Activated CD4-positive, alpha-beta T cell treated with anti-CD3 and anti-CD28 coated beads, Interleukin-2, amount 10 ng/mL, durations not matched to agents 7 days and 5 days (primary cell): ENCODE measurements at places on chromosomes 1 and 21.

GRCh38 chr1:23682946-23683345 is 8.7 kb upstream of the RPL11 start:
- DNase-seq: no peak

- DNase-seq: no peak
Measured at GRCh38 chr1:86447198-86447790, 21.4 kb upstream of the CLCA1 start.

GRCh38 chr1:95941121-95941798 is 707.2 kb downstream of the RWDD3 start:
- DNase-seq: no peak

DNA sequence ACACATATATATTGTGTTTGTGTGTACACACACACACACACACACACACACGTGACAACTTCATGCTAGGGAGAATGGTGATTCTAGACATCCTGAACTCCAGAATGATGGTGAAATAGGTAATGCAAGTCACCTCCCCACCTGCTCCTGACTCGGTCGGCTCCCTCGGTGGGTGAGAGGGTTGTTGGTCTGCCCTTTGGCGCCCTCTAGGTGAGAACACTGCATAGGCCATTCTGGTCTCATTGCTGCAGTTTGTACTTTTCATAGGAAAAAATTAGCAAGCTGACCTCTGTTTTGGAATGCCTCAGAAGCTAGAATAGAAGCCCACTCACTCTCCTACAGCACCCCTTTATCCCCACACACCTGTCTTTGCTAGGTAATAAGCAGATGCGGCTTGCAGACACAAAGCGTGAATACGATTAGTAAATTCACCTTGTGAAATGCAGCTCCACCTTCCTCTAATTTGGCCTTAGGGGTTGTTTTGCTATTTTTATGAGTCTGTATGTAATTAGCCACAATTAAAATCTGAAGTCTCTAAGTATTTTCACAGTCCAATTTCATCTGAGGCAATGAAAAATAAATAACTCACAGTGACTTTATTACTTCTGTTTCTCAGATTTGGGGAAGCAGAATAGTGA is 130.0 kb upstream of the KCNJ15 start:
- peak; percentile 64 for DNase-seq

DNA sequence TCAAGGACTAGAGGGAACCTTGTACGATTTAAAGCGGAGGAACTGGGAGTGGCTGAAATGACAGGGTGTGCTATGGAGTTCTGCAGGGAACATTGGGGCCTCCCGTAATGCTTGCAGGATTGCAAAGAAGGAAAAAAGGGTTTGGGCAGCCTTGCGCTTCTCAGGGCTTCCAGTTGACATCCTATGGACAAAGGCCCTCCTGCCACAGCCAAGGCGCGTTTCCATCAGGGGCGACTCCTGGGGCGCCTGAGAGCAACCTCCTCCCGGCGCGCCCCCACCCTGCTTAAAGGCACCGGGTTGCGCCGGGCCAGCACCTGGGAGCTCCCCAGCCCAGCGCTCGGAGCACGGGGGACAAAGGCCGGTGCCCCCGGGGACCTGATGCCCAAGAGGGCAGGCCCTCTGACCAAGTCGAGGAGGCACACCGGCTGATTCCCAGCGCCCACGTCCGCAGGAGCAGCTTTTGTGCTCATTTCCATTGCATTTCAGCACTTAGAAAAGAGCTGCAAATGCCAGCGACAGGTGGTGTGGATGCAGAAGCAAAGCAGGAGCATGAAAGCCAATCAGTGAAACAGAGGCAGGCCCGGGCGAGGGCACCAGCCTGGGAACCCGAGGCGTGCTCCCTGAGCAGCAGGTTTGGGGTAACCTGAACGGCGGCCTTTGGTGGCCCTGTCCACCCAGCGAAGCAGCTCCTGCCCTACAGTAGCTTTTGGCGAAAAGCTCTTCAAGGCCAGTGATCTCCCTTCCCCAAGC is 17.6 kb upstream of the RNF187 start:
- no peak for DNase-seq

GRCh38 chr1:213457186-213457585 is 406.1 kb downstream of the RPS6KC1 start:
- DNase-seq: no peak

GRCh38 chr21:38683222-38683621 is 122.5 kb upstream of the ETS2 start:
- DNase-seq: no peak

DNA sequence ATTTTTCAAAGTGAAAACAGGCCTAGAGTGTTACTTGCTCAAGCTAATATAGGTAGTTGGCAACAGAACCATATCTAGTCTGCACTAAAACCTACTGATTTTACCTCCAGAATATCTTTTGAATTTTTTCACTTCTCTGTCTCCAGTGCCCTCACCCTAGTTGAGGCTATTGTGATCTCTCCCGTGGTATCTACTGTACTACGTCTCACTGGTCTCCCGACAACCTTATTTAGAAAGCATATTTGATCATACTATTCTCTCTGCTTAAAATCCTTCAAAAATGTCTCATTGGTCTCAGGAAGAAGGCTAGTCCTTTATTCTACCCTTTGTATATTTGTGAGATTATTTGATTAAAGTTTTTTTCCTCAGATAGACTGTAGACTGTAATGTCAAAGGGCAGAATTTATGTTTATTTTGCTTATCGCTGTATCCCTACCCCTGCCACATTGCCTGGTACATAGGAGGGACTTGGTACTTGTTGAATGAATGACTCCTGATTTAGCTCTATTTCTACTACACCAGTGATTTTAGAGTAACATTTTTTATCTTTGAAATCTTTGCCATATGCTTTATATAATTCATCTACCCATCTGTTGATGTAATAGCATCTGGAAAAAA is 135.5 kb upstream of the KIAA1614 start:
- no peak for DNase-seq

DNA sequence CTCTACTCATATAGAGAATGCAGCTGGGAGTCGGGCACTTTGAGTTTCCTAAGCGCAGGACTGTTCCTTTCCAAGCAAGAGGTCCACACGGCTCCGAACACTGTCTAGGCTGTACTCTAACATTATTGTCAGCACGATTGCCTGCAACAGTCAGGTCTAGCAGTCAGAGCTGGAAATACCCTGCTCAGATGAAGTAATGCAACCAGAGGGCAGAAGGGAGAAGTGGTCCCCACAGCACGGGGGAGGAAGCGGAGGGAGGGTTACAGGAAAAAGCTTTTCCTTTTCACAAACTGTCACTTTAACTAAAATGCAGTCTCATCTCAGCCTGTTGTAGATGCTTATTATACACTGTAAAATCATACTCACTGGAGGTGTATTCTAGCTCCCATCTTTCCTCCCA is 98.9 kb upstream of the SLC44A3 start:
- no peak for DNase-seq

DNA sequence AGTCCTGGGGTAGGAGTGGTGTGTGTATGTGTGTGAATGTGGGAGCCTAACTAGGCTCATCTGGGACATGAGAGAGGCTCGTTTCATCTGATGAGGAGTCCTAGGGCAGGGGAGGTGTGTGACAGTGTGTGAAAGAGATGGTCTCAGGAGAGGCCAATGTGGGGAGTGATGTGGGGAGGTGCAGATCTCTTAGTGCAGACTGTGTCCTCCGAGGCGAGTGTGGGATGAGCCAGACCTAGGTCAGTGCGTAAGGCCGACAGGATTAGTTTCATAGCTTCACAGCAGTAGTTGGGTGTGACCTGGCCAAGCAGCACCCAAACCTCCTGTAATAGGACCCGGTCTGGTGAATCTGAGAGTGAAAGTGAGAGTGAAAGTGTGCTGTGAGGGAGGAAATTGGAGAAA is 94.7 kb downstream of the LIPI start:
- DNase-seq: no peak

DNA sequence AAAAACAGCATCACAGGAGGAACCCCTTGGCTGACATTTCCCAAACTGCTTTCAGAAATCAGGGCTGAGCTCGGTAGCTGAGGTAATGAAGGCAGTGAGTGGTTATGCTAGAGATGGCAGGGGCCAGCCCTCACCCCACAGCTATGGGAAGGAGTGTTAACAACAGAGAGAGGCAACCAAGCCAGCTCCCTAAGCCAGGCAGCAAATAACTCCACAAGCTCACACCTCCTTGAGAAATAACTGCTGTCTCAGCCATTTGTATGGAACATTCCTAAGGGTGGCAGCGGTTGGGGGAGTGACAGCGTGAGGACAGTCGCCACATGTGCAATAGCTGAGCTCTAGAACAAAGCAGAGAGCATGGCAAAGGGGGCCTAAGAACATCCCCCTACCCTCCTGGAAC is 42.6 kb downstream of the LMX1A start:
- DNase-seq: no peak

DNA sequence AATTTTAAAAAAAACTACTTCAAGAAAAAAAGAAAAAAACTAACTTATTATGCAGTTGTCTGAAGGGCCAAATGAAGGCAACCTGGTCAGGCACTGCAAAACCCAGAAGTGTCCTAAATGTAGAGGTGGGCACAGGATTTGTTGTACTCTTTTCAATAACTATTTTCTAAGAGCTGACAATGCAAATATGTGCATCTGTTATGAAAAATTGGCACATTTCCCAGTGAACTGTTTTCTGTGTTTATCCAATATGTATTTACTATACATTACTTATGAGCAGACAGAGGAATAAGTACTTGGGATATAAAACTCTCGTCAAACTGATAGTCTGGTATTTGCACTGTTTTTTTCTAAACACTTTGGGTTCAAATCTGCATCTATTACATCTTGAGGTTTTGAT is 188.0 kb upstream of the C21orf91 start:
- DNase-seq: no peak

- no peak for DNase-seq
Measured at GRCh38 chr1:63112155-63112900, 210.0 kb upstream of the FOXD3 start.

GRCh38 chr1:77605246-77606026 is 77.0 kb downstream of the ZZZ3 start:
- no peak for DNase-seq

GRCh38 chr1:207805841-207806421 is 54.1 kb downstream of the CD46 start:
- peak; percentile 2 for DNase-seq

GRCh38 chr1:231058416-231059109 is 18.5 kb upstream of the FAM89A start:
- DNase-seq: no peak

GRCh38 chr1:28259934-28260802 is 850 bp downstream of the SESN2 start:
- peak; percentile 36 for DNase-seq

- no peak for DNase-seq
Measured at GRCh38 chr21:38476385-38476784, 21.9 kb downstream of the ERG start.

DNA sequence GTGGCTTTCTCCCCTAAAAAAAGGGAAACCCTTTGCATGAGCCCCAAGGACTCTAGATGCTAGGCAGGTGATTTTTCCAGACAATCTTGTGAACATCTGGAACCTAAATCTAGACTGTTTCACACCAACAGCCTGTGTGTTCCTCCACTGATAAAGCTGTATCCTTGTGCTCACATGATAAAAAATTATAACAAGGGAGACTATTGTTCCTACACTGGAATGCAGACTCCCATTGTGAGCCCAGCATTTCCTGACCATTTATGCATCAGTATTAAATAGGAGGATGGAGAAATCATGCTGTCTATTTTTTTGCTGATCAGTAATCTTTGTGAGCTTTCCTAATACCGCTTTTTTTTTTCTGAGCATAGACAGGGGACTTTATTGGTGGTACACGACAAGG is 52.5 kb downstream of the ZNF697 start:
- no peak for DNase-seq

DNA sequence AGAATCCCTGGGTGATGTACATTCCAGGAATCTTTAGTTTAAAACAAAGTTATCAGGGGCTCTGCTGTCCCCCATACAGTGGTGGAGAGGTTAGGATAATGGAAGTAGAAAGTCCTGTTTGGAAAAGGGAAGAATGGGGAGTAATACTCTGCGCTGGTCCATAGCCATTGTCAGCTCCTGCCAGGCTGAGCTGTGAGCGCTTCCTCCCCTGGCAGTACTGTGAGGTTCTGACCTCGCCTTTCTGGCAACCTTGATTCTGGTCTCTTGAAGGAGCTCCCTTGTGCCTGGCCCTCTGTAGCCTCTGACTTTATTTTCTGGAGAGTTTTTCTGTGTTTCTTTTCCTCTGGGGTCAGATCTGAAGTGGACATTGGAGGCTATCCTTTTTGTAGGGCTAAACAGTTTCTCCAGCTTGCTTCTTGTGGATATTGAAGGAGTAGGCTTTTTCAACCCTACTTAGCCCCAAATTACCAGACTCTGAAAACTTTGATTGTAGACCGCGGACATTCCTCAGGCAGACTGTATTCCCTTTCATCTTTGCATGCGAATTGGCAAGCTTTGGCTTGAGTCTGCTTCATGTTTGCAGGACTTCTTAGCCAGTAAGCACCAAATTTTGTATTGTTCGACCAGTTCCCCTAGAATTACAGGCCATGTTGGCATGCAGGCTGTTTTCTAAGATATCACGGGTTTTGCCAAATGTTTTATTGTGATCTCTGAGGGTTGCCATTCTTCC is 13.8 kb downstream of the UBE4B start:
- DNase-seq: no peak

GRCh38 chr1:26490155-26490554 is 17.9 kb downstream of the HMGN2 start:
- no peak for DNase-seq

GRCh38 chr21:45427331-45428271 is 22.6 kb downstream of the COL18A1 start:
- no peak for DNase-seq

DNA sequence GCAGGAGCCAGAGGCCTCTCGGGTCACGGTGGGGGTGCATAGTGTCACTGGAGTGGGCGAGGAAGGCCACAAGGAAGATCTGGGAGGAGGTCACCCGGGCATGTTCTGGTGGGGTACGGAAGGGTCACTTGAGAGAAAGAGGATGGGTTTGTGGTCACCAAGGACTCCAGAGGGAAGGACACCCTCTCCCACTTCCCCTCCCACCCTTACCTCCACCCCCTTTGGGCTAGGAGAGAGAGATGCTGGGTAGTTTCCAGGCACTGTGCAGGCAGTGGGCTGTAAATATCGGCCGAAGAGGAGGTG is 703 bp downstream of the AMIGO1 start:
- DNase-seq: no peak

DNA sequence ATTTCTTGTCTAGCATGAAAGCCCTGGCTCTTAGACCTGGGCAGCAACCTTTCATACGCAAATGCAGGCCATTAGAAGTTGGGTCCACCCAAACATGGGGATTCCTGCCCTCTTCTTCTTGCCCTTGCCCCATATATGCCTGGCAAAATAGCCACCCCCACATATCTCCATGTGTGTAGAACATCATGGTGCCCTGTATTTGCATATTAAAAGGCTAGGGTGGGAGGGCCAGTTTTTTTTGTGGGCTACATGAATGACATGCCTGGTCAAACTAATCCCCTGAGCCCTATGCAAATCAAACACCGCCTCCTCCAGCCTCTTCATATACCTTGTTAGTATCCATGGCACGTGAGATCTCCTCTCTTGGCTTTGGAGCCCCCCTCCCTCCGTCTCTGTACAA is 24.7 kb downstream of the MFSD2A start:
- DNase-seq: no peak

- DNase-seq: peak; percentile 12
Measured at GRCh38 chr1:84930329-84930728, 37.3 kb upstream of the LPAR3 start.

DNA sequence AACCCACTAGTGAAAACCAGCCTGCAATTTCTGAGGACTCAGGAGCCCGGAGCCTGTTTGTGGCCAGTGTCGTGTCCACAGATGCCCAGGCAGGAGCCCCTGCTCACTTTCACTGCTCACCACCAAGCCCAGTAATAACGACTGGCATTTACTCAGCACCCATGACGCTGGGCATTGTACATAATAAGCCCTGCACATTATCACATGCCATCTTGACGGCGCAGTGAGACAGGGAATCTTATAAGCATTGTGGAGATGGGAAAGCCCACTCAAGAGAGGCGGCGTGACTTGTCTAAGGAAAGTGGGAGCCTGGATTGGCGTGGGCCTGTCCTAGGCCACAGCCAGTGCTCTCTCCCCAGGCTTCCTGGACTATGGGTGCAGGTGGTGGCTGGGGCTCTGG is 28.8 kb upstream of the PEF1 start:
- DNase-seq: no peak
